Hematopoietic multipotent progenitor cell treated with erythropoietin and hydrocortisone succinate and interleukin-3 and kit ligand, for 8 days (in vitro differentiated cells): ENCODE measurements at places on chromosomes 1 and 21.

- no peak for DNase-seq
Measured at GRCh38 chr1:150282558-150282958, 204 bp downstream of the CIART start.

DNA sequence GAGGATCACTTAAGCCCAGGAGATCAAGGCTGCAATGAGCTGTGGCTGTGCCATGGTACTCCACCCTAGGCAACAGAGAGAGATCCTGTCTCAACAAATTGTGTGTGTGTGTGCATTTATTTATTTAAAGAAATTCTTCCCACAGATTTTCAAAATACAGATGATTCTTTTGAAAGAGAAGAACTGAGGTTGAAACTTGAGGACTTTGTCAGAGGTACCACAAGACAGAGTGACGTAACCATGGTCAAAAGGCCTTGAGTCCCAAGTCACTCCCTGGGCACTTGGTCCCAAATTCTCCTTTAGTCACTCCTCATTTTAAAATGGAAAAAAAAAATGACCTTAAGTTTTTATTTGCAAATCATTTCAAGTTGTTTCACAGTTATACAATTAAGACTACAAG is 57.4 kb downstream of the TIAM1 start:
- no peak for DNase-seq

DNA sequence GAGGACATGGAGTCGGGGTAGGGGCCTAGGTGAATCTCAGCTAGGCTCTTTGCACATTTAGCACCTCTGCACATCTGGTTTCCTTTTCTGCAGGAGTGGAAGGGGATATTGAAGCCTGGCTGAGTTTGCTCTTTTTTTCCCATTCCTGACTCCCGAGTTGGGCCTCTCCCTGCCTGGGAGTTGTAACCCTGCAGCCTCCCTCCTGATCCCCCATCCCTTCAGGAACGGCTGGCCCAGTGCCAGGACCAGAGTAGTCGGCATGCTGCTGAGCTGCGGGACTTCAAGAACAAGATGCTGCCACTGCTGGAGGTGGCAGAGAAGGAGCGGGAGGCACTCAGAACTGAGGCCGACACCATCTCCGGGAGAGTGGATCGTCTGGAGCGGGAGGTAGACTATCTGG is 836 bp downstream of the OLFML3 start:
- DNase-seq: no peak

GRCh38 chr1:181804989-181805388 is 256.5 kb downstream of the ZNF648 start:
- no peak for DNase-seq

GRCh38 chr1:198117267-198117666 is 39.5 kb upstream of the NEK7 start:
- no peak for DNase-seq

GRCh38 chr1:193538680-193539079 is 352.3 kb upstream of the B3GALT2 start:
- no peak for DNase-seq

DNA sequence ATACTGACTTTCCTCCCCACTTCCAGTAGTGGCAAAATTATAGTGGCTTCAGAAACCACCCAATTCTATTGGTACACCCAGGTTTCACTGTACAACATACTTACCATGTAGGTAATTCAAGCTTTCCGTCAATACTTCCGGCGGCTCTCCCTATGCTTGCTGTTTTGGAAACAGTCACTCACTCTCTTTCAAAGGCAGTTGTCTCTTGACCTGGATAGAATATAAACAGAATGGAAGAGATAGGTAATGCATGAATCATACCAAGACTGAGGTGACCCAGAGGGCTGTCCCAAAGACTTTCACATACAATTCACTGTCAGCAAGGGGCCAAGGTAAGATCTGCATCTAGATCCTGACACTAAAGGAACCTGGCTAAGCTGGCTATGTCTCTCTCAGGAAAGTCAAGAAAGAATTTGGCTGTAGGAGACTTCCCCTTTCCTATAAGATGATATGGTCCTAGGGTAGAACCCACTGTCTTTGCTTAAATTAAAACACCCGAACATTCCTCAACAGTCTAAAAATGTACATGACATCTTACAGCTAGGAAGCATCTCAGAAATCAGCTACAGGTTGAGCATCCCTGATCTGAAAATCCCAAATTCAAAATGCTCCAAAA is 59.6 kb downstream of the LUZP1 start:
- no peak for DNase-seq

GRCh38 chr21:36330904-36331303 is 10.9 kb downstream of the MORC3 start:
- peak; percentile 78 for DNase-seq

- no peak for DNase-seq
Measured at GRCh38 chr1:57549300-57549699, 125.4 kb upstream of the DAB1 start.

DNA sequence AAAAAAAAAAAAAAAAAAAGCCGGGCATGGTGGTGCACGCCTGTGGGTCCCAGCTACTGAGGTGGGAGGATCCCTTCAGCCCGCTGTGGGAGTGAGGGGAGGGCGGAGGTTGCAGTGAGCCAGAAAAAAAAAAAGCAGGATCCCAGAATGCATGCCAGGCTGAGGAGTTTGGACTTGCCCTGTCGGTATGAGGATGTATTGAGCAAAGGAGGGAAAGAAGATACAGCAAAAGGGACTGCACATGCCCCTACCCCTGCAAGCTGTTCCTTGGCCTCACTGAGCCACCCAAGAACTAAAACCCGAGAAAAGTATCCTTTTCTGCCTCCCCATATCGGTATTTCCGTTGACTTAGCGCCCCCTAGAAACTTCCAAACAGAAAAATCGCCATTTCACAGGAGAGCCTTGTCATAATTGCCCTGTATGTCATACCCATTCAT is 1.3 kb upstream of the GPATCH4 start:
- peak; percentile 60 for DNase-seq

GRCh38 chr1:205585169-205585834 is 46.5 kb downstream of the ELK4 start:
- no peak for DNase-seq

- DNase-seq: no peak
Measured at GRCh38 chr1:111973150-111973790, 16.2 kb downstream of the KCND3 start.

DNA sequence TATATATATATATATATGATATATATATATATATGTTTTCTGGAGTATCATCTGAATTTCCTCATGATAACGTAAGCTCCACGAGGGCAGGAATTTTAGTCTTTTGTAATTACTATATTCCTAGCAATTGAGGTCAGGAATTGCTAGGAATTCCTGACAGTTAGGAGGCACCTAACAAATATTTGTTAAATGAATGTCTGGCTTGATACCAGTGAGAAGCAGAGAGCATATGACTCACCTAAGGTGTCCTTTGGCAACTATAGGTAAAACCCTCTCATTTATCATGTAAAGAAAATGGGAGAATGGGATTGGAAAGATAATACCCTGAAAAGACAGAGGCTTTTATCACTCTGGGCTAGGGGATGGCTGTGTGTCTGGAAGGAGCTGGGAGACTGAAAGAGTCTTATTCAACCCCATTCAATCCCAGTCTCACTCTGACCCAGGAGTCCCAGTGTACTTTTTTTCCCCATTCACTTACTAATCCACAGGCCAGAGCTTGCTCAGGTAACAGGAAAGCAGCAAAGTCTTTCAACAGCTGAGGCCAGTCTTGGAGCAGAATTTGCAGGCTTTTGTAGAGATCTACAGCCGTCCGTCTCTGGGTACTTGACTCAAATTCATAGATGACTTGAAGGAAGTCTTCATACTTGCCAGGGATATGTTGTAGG is 71.2 kb downstream of the DAP3 start:
- DNase-seq: no peak

- DNase-seq: no peak
Measured at GRCh38 chr21:33769057-33769456, 126.8 kb downstream of the ITSN1 start.

GRCh38 chr1:232877365-232878028 is 72.3 kb downstream of the MAP10 start:
- DNase-seq: no peak

- DNase-seq: no peak
Measured at GRCh38 chr1:78493451-78493850, 2.7 kb downstream of the PTGFR start.

- DNase-seq: no peak
Measured at GRCh38 chr1:100423832-100424337, 71.6 kb downstream of the CDC14A start.

DNA sequence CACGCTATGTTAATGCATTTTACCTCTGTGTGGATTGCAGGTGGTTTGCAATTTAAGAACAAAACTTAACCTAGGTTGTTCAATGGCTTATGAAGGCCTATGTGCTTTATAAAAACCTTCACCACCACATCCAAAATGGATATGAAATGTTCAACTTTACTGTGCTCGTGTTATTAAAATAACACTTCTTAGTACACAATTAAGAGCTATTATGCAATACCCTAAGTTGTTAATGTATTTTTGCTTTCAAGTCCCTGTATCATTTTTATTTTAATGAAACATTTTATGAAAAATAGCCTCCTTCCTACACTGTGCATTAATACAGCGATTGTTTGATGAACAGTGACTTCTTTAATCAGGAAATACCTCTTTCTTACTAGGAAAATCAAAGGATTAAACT is 12.0 kb downstream of the NCAM2 start:
- no peak for DNase-seq

DNA sequence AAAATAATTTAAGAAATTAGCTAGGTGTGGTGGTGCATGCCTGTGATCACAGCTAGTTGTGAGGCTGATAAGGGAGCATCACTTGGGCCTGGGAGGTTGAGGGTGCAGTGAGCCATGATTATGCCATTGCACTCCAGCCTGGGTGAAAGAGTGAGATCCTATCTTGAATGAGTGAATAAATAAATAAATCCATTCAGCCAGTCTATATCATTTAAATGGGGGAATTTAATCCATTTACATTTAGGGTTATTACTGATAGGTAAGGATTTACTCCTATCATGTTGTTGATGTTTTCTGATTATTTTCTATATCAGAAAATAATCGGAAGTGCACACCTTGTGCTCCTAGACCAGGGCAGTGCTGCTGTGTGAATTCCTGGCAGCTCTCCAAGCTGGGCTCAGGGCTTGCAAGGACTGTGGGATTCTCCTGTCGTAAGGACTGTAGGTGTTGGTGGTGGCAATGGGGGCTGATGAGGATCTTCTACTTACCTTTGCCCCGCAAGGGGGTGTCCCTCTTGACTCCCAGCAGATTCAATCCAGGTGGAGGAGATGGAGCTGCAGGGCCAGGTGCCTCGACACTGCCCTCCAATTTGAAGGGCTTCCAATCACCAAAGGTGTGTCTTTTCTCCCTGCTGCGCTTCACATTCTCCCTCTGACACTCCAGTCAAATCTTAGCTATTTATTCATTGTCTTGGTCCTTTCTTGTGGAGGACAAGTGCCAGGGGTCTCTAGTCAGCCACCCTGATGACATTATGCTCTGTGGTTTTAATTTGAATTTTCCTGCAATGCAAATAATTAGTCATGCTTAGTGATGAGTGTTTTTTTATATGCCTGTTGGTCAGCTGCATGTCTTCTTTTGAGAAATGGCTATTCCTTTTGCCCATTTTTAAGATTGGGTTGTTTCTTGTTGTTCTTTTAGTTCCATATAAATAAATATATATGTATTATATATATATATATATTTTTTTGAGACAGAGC is 14.1 kb upstream of the TRAPPC10 start:
- no peak for DNase-seq

GRCh38 chr1:3891329-3891865 is 8.7 kb downstream of the C1orf174 start:
- DNase-seq: no peak

DNA sequence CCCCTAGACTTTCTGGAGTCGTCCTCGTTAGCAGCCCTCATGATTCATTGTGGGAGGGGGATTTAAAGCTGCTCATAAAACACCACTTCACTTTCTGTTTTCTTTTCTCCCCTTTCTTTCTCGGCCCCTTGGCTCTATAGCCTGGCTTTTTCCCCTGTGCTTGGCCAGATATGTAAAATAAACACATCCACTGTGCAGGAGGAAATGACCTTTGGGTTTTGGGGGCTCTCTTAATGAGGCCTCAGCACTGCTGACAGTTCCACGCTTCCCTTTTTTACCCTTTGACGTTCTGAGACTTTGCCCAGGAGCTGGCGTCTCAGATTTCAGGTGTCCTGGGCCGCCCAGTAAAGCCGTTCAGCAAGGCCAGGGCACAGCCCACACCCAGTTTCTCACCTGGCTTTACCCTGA is 65.7 kb downstream of the RUNX3 start:
- no peak for DNase-seq

DNA sequence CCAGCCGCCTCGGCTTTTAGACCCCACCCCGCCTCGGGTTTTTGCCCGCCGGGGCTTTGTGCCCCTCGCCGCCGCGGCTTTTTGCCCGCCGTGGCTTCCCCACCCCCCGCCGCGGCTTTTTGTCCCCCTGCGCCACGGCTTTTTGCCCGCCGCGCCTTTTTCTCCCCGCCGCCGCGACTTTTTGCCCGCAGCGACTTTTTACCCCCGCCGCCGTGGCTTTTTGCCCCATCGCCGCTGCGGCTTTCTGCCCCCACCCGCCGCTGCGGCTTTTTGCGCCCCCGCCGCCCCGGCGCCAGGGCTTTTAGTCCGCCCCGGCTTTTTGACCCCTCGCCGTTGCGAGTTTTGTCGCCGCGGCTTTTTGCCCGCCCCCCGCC is 474.4 kb downstream of the FAM72C start:
- no peak for DNase-seq

- DNase-seq: no peak
Measured at GRCh38 chr21:38171723-38172344, 85.0 kb upstream of the KCNJ15 start.

GRCh38 chr1:25216123-25216522 is 16.2 kb downstream of the SYF2 start:
- no peak for DNase-seq

DNA sequence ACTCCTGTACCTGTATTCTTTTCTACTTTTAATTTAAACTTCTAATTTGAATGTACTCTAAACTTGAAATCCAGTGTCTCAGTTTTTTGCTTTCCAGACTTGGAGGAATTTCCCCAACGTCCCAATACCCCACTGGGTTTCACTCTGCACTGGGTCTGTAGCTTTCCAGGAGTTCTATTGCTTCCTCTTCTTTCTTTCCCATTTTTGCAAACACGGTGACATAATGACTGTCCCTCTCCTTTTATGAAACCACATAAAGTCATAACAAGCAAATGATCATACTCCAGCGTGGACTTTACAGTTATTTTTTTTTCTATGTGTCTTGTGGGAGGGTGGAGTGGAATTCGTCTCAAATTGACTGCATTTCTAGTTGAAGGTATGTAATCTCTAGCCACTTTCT is 97.1 kb downstream of the FASLG start:
- no peak for DNase-seq

- no peak for DNase-seq
Measured at GRCh38 chr1:86542631-86543030, 4.2 kb upstream of the CLCA4 start.

GRCh38 chr1:101136739-101137138 is 100.1 kb upstream of the S1PR1 start:
- peak; percentile 27 for DNase-seq

- no peak for DNase-seq
Measured at GRCh38 chr1:147236959-147237791, 5.3 kb upstream of the CHD1L start.

GRCh38 chr1:193448682-193449461 is 262.5 kb upstream of the B3GALT2 start:
- no peak for DNase-seq

- DNase-seq: peak; percentile 39
Measured at GRCh38 chr1:234114648-234115307, 210.3 kb downstream of the SLC35F3 start.
